Cortex of kidney (tissue), 1 donor: ENCODE measurements at places on chromosomes 3 and 15.

DNA sequence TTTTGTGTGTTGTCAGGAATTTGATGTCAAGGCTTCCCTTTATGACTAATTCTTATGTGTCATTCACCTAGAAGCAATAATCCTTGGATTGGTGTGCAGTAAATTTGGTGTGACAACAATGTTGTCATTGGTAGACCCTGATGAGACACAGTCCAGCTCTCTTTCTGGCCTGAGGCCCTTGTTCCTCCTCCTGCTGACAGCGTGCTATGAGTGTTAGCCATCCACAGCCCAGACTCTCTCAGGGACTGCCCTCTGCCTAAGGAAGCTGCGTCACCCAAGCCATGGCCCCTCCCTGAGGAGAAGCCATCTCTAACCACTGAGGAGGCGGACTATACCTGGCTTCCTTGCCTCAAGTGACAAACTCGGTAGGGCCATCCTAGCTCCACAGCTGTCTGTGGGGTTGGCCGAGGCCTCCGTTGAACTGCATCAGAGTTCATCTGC lies 13.3 kb upstream of the TM4SF1 start:
- DNase-seq, result no peak

DNA sequence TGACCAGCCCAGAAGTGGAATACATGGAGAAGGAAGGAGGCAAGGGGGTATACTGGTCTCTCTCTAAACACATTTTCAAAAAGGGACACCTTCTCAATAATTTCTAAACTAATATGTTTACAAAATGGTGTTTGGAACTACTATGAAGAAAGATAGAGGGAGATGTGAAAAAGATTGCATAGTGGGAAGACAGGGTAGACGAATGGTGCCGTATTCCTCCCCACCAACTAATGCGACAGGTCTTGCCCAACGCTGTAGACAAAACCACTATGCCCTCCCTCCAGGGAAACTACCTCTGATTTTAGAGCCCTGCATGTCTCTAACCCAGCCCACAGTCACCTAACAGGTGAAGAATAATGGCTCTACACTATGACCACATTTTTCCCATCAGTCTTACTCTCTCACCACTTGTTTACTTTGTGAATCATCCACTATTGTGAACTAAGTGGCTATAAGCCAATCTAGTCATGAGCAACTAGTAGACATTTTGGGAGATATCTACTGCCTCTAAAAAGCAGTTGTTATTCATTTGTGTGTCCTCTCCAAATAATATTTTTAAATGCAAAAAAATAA lies 108.2 kb upstream of the UBE2E2 start:
- DNase-seq, result no peak

DNA sequence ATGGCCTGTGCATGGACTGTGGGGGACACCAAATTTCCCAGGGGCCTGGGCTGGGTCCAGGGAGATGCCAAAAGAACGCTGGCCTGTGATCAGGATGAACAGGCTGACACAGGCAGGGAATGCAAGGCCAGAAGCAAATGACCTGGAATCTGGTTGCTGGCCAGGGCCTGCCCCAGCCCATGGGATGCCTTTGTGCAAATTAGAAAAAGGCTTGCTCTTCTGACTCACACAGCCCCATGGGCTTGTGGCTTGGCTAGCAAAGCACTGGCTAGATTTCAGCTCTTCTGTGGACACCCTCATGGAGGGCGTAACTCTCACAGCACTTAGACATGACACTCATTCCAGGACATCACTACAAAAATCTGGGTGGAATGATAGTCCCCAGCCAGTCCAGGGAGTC lies 356.0 kb downstream of the SHQ1 start:
- no peak for DNase-seq

- no peak for DNase-seq
Measured at GRCh38 chr3:185896636-185897035, 41.2 kb downstream of the TRA2B start.

GRCh38 chr3:192543163-192543562 lies 184.2 kb downstream of the FGF12 start:
- no peak for DNase-seq

DNA sequence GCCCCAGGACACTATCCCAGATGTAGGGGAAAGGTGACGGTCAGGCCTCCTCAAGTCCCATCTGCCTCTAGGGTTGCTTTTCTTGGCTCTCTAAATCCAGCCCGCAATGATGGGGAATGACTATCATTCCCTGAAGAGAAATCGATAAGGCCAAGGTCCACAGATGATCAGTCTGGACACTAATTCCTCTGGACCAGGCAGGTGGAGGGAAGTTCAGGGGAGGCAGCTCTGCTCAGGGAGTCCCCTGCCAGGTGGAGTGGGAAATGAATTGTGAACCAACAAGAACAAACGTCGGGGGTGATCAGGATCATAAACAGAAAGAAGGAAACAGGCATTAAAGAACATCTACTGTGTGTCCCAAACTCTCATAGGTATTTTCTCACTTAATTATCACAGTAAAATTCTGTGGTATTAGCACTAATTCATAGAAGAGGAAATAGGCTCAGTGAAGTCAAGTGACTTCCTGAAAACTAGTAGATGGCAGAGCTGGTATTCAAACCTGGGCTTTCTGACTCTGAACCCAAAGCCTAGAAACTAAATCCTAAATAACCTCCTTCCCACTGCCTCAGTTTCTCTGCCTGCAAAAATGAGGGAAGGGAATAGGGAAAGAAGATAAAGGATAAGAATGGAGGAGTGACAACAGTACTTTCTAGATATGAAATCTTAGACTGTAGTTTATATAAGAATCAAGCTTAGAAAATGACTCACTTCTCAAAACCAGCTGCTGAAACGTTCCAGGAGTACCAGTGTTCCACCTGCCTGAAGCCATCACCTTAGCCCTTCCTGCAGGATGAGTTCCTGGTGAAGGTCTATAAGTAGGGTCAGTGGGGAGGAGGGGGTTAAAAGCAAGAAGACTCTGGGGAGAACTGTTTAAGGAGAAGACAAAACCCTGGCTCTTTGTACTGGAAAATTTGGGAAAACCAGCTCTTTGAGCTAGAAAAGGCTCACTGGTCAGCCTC lies 7.5 kb downstream of the BMF start:
- DNase-seq, result no peak

DNA sequence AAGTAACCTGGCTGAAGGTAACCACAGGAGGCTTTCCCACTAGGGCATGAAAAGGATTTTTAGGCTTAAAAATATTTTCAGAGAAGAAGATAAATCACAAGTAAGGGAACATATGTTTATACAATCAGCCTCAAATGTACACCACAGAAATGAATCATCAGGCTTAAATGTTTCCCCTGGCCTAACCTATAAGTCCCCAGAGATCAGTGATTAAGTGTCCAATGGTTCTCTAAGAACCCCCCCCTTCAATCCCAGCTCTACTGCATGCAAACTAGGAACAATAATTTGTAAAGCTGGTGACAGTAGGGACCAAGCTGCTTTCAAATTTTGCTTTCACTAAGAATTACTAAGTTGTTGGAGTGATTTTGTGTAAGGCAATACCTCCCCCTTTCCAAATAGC lies 431.6 kb upstream of the LMCD1 start:
- DNase-seq, result no peak

DNA sequence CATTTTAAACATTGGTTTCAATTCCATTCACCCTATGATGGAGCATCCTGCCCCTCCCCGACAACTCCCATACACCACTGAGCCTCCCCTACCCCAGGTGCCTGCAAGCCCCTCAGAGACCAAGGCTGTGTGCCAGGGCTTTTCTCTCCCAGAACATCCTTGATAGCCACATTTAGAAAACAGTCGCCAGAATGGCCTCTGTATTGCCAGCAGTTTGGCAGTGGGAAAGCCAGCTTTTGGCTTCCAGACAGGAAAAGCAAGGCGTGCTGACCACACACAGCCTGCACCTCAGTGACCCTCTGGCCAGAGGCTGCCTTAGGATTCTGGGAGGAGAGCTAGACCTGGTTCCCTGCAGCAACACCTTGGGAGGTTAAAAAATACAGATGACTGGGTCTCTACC lies 18.2 kb upstream of the HRH1 start:
- no peak for DNase-seq

GRCh38 chr3:11634974-11635612 lies 8.6 kb downstream of the VGLL4 start:
- DNase-seq, result no peak
